ENCODE measurements at places on chromosomes 3 and 15. TPM values are rescaled to one million over a fixed set of nuclear protein-coding genes. Genes with fewer than 3 reads are reported as not detected.

The DNAH12 gene
- total RNA-seq, result 0.04 TPM

The GPR171 gene
- not detected for total RNA-seq

The TNFAIP8L3 gene
- total RNA-seq, result 62.5 TPM

The ALS2CL gene
- total RNA-seq, result 5.7 TPM

The GABRA5 gene
- not detected for total RNA-seq

The SI gene
- not detected for total RNA-seq

The PLA1A gene
- 0.92 TPM for total RNA-seq

The WDR93 gene
- total RNA-seq, result 0.07 TPM

The SPATA12 gene
- total RNA-seq, result 0.04 TPM

The DLEC1 gene
- total RNA-seq, result not detected

The PRICKLE2 gene
- 5.3 TPM for total RNA-seq

The A4GNT gene
- not detected for total RNA-seq

The CCR9 gene
- total RNA-seq, result not detected

The ANKDD1A gene
- 2.1 TPM for total RNA-seq

The GOLGA6A gene
- total RNA-seq, result not detected

The VIPR1 gene
- 4.5 TPM for total RNA-seq

The LYZL4 gene
- not detected for total RNA-seq

The CCRL2 gene
- 6.4 TPM for total RNA-seq

The IRAK2 gene
- total RNA-seq, result 26.1 TPM

The KLHL25 gene
- 3.6 TPM for total RNA-seq

The PLA2G4F gene
- total RNA-seq, result not detected

The TM6SF1 gene
- 46.6 TPM for total RNA-seq

The TBC1D23 gene
- 40.7 TPM for total RNA-seq

The DPPA2 gene
- not detected for total RNA-seq

The ECE2 gene
- total RNA-seq, result not detected

The ANKRD63 gene
- total RNA-seq, result not detected

The COX17 gene
- total RNA-seq, result 39.3 TPM

The SLC28A1 gene
- total RNA-seq, result not detected

The GRIP2 gene
- total RNA-seq, result not detected

The TP63 gene
- 0.11 TPM for total RNA-seq

The PLA2G4D gene
- not detected for total RNA-seq

Measured in pulmonary artery endothelial cell (primary cell).